SHP77 (cell line): ENCODE measurements at places on chromosomes 7 and 10.

DNA sequence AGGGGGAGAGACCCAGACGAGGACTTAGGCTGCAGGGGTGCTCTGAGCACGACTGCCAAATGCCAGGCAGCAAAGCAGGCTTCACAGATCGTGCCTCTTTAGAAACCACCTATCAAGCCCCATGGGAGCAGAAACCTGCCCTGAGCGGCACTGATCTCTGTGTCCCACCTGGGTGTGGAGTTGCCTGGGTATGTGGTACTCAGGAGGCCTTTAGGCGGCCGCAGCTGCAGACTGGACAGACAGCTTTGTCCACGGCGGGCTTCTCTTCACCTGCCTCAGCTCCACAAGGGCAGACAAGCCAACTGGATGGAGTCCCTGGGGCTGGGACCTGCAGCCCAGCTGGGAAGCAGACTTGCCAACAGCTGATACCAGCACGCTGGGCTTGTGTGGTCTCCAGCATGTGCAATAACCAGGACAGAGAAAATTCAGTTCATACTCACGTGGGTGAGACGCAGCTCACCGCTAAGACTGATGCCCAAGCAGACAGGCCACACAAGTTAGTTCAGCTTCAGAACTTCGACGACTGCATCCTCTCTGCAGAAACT lies 163.2 kb downstream of the EBF3 start:
- DNase-seq = no peak

DNA sequence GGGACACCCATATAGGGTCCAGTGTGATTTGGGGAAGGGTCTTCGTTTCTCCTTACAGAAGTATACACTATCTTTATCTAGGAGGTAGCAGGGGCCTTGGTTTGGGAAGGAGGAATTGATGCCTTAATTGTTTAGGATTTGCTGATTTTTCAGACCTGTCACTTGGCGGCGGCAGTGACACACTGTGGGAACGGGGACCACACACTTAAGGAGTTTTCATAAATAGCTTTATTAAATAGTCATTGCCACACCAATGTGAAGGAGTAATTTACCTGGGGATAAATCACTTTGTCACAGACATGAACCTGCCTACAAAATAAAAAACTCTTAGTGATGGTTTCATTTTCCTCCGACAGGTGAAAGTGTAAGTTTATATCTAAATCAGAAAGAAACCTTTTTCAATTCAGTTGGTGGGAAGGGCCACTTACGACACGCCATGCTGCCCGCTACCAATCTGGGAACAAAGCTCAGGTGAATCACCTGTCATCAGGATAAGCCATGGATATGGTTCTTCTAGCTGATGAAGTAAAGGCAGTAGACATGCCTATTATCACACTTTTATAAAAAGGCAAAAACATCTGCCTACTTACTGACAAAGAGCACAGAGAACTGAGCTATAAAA lies 12.3 kb upstream of the ENO4 start:
- DNase-seq = no peak

DNA sequence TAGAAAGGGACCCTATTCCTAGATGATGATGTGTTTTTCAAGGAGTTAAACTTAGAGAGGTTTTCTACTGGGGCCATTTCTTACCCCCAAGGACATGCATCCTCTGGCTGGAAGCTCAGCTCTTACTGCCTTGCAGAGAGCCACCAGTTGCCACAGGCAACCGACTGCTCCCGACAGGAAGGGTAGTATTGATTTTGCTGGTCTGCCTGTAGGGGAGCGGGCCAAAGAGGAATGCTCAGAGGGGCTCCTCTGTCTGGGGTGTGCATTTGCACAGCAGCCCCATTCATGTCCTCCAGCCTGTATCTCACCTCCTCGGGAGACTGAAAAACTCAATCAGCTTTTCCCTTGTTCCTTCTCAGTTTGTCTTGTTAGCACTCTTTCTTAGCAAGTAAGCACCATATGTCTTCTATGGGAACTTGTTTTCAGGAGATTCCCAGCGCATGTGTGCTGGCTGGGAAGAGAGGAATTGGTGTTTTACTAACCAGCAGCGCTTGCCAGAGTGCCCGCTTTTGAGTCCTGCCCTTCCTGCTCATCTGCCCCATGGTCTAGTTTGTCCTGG lies 739.0 kb upstream of the GALNT17 start:
- no peak for DNase-seq

DNA sequence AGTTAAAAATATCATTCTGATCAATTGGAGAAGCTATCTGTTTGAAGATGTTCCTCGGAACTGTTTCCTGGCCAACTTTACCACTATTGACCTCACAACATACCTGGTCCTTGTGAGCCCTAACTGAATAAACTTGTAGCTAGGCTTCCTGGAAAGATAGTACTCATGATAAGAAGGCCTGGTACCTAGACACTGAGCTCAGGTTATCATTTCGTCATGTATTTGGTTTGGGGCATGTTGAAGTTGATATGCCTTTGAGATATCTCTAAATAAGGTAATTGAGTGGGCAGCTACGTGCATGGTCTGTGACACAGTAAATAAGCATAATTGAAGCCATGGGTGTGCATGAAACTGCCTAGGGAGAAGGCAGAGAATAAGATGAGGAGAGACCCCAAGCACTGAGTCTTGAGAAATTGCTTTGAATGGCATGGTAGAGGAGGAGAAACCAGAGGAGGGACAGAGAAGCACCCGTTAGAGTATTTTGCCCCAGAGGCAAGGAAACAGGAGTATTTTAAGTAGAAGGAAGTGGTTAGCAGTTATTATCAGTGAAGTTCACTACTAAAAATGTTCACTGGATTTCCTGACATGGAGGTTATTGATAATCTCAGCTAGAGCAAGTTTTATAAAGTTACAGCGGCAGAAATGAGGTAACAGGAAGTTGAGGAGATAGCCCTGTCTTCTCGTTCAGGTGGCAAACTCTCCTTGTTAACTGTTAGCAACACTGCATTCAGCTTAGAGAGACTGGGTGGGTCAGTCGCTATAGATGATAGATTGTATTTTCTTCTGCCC lies 55.6 kb downstream of the CC2D2B start:
- DNase-seq = no peak

DNA sequence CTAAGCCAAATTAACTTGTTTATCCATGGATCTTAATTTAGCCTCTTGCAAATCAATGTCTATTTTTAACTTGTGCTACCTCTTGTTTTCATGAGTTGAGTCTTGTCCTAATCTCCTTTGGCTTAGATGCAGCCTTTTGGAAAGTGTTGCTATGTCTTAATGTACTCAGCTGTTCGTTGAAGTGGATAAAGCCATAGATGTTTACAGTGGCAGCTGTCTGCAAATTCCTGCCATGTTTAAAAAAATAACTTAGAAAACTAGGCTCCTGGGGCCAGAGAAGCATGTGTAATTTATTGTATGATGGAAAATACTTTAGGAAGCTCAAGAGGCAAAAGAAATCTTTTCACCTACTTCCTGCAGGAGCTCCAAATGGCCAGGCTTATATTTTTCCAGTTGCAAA lies 253.1 kb upstream of the RHOBTB1 start:
- DNase-seq = no peak

DNA sequence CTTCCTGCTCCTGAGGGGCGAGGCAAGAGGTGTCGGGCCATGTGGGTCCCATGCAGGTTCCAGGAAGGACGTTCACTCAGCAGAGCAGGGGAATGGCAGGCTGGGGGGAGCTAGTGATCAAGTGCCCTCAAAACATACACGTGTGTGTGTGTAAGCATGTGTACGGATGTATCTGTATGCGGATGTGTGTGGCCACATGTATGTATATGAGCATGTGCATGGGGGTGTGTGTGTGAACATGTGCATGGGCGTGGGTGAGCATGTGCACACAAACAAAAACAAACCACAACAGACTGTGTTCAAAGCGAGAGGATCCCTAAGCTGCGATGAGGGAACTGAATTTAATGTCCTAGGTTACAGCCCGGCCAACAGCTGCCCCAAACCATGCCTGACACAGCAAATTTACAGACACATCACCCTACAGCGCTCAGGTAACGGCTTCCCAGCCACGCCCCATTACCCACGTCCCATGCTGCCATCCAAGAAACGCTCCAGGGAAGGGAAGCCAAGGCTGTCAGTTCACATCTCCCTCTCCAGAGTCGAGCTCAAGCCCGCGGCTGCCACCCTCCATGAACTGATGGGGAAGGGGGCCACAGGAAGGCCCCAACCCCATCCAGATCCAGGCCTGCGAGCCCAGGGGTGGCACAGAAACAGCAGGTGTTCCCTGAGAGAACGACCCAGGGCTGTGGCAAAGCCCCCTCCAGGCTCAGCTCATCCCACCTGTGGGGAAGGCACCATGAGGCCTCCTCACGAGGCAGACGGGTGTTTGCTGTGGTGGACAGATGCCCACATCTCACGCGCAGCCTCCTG lies 56.6 kb downstream of the PTPRN2 start:
- DNase-seq = no peak

DNA sequence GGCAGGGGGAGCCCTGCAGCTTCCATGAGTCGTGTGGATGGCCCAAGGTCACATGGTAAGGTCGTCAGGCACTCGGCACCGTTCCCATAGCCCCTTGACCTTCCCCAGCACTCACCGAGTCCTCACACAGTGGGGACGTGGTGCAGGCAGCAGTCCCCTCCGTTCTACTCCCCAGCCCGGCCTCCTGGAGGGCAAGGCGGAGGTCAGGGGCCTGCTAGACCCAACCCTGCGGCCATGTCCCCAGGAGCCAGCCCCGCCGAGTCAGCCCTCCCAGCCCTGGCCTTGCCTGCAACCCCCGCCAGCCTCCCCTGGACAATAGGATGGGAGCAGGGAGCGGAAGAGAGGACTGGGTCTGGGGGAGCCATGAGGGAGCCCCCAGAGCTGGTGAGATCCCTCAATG lies 65.2 kb downstream of the ELFN1 start:
- DNase-seq = no peak

- no peak for DNase-seq
Observed at GRCh38 chr10:92575961-92576360, 2.1 kb upstream of the IDE start.

DNA sequence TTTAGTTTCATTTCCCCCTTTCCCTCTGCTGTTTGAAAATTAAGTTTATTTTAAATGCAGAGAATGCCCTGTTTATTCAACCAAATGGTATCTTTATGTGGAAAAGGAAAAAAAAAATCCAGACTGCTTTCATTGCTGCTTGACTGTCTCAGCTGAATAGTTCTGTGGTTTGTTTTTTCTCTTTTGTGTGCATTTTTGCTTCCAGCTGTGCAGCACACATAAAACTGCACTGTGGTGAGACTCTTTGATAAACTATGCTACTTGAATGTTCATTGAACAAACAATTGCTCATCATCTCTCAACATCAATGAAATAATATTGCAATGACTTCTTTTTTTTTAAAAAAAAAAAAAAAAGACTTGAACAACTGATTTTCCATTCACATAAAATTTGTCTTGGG lies 78.6 kb upstream of the GLI3 start:
- no peak for DNase-seq

DNA sequence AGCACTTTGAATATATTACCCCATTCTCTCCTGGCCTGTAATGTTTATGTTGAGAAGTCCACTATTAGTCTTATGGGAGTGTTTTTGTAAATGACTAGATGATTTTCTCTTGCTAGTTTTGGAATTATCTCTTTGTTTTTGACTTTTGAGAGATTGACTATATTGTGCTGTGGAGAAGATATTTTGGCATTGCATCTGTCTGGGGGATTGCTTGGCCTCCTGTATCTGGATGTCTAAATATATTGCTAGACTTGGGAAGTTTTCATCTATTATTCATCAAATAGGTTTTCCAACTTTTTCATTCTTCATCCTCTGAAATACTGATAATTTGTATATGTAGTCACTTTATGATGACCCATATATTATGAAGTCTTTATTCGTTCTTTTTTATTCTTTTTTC lies 277.1 kb upstream of the PCDH15 start:
- DNase-seq = no peak

- no peak for DNase-seq
Observed at GRCh38 chr10:2925631-2926030, 141.7 kb upstream of the PFKP start.

GRCh38 chr10:288316-289200 lies 153.3 kb downstream of the ZMYND11 start:
- DNase-seq = no peak

DNA sequence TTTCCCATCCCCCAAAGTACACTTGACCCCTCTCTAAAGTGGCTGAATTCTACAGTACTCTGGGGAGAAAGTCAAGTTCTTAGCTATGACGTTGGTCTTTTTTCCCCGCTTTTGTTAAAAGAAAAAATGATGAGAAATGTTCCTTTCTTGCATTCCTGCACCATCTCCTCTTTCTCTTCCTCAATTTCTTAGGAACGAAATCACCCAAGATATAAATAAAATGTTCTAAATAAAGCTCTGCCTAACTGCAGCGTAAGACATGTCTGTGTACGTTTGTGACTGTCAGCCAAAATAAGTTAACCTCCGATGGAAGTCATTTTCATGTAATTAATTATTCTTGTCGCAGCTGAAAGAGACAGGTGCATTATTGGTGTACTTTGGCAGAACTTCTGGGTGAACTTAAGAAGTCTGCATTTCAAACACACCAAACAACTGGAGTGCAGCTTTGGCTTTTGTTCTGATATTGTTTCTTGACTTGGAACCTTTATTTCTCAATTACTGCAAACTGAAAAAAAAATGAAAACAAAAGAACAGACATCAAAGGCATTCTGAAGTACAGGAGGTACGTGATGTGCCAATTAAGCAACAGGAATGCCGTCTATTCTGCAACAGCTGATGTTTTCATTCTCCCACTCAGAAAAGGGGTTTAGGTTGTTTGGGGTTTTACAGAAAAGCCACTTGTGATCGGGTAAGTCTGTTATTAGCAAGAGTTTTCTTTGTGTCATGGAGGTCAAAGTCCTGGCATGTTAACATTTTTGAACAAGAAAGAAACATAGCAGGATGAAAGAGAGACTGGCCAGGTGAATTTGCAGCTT lies 82.4 kb upstream of the SDK1 start:
- DNase-seq = no peak

DNA sequence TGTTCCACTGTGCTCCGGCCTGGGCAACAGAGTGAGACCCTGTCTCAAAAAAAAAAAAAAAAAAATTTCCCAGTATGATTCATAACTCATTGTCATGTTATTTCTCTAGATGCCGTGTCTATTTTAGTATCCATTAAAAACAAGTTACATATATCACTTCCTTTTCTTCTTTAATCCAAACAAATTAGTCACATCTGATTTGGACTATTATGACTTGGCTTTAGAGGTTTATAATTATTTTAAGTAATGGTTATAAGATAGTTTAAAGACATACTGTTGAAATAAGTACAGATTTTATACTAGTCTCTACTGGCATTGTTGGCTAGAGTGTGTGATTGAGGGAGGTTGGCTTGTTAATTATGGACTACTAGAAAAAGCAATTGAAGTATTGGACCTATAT lies 53.3 kb downstream of the ZMYND11 start:
- DNase-seq = no peak

- no peak for DNase-seq
Observed at GRCh38 chr10:128414568-128414967, 288.3 kb upstream of the MKI67 start.

GRCh38 chr7:135618510-135618909 lies 43.8 kb upstream of the STMP1 start:
- no peak for DNase-seq

DNA sequence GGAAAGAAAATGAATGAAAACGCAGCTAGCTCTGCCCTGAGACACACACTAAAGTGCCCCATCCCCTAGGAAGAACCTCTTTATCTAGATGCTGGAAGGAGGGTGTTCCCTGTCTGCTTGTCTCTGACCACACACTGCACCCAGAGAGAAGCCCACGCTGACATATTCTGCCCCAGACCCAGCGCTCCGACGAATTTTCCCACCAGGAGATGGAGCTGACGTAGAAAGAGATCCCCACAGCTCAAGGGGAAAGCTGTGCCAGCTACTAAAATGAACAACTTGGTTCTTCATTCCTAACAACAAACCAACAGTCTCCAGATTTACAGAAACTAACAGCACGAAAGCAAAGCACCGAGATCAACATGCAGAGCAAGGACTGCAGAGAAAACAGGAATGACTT lies 73.3 kb downstream of the KIAA1549 start:
- no peak for DNase-seq

- no peak for DNase-seq
Observed at GRCh38 chr10:114397651-114398145, 6.6 kb downstream of the AFAP1L2 start.
